ENCODE measurements at places on chromosomes 1 and 21.

GRCh38 chr21:45308194-45309068 lies 20.7 kb upstream of the POFUT2 start:
- DNase-seq, result no peak

DNA sequence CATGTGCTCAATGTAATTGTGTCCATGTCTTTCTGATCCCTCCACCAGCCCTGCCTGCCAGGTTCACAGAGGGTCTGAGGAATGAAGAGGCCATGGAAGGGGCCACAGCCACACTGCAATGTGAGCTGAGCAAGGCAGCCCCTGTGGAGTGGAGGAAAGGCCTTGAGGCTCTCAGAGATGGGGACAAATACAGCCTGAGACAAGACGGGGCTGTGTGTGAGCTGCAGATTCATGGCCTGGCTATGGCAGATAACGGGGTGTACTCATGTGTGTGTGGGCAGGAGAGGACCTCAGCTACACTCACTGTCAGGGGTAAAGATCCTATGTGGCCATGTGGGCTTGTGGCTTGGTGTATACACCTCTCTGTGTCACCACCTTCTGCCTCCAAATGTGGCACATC lies 91.4 kb downstream of the OBSCN start:
- DNase-seq, result no peak

DNA sequence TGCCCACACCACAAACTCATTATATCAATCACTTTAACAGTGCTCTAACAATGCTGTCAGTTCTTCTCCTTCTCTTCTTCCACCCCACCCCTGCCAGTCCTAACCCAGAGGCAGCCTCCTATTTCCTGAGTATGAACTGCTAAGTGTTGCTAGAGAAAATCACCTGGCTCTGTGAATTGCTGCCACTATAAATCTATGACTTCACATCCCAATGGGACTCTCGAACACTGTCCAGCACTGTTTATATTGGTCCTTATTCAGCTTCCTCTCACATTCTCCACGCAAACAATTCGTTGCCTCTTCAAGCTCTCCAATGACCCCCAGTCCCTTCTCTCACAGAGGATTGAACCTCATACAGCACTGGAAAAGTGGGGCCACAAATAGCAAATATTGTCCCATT lies 27.0 kb upstream of the USH2A start:
- no peak for DNase-seq

DNA sequence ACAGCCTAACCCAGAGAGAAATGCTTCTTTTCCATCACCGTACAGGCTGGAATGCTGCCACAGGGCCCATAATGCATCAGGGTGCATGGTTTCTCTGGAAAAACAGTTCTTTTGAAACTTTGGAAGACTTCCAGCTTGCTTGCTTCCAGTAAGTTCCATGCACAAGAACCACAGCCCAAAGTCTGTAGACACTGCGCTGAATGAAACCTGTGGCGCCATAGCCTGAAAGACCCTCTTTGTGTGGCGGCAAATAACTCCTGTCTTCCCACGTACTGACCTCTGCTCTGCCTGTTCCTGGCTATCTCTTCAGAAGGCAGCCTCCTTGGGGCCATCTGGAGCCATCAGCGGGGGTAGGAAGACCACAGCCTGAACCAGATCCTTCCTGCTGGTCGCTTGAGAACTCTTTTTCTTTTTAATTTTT lies 15.1 kb downstream of the MIIP start:
- no peak for DNase-seq

- no peak for DNase-seq
These were observed 720 bp downstream of the PSMB2 start for GRCh38 chr1:35640380-35641232.

DNA sequence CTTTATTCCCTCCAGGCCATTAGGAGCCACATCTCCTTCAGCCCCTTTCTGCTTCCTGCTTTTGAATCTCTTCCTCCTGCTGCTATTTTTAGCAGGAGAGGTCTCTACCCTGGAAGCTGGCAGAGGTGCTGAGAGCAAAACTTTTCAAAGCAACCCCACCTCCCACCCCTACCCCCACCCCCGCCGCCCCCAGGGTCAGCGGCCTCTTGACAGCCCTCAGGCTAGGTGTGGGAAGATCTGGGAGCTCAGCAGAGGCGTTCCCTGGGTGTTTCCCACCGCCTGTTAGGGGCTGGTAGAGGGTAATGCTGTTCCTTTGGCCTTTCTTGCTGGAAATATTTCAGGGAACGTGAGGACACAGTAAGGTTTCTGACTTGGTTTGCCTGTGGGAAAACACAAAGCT lies 112.5 kb upstream of the CACHD1 start:
- DNase-seq, result no peak

- DNase-seq, result no peak
These were observed 81.7 kb upstream of the VANGL1 start for GRCh38 chr1:115560027-115560426.

DNA sequence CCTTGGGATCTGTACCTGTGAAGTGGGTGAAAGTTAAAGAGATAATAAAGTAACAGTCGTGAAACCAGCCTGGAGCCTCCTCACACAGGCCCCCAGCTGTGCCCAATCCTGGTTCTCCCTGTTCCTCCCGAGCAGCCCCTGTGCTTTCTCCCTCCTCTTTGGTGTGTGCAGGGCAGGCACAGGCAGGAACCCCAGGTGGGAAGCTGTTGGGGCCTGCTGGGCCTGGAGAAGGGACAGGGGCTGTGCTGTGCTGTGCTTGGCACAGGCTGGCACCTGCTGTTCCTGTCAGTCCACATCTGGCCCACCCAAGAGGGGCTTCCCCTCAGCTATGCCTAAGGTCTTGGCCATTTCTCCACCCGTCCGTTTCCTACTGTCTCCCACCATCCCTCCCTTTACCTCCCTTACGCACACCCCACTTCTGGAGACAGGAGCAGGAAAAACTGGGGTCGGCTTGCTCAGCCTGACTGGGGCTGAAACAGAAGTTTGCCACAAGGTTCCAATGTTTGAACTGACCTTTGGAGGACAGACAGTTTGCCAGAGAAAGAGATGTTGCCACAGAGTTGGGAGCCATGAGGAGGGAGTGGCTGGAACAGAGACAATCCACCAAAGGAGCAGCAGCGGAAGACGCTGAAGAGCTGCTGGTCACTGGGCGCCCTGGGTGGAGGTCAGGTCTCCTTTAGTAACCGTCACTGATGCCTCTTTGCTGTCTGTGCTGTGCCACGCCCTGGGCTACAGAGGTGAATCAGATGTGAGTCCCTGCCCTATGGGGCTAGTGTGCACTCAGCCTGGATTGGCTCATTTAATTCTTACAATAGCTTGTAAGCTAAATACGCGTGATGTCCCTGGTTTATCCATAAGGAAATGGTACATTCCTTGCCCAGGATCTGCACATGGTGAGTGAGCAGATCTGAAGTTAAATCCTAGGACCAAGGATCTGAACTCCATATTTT lies 18.8 kb upstream of the ARTN start:
- DNase-seq, result no peak

GRCh38 chr1:196372896-196373536 lies 235.2 kb downstream of the KCNT2 start:
- no peak for DNase-seq

DNA sequence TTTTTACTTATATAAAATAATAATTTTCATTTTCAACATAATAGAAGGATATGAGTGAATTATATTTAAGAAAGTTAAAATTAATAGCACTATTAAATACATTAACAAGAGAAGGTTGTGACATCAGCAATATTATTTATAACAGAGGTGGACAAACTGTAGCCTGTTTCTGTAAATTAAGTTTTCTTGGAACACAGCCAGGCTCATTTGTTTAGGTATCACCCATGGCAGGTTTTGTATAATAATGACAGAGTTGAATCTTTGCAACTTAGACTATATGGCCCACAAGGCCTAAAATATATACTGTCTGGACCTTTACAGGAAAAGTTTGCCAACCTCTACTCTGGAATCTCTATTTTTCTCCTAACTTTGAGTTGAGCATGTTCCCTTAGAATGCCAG lies 42.8 kb upstream of the CACYBP start:
- no peak for DNase-seq

- no peak for DNase-seq
These were observed 18.1 kb downstream of the RSBN1 start for GRCh38 chr1:113793878-113794834.
